Fibroblast of skin of right quadriceps (primary cell): ENCODE measurements at places on chromosomes 4 and X.
A peak's percentile ranks its signal among the peaks of the same experiment; 100 is the strongest.

- no peak for DNase-seq
Observed at GRCh38 chr4:152308951-152309350, 226.9 kb downstream of the FBXW7 start.

DNA sequence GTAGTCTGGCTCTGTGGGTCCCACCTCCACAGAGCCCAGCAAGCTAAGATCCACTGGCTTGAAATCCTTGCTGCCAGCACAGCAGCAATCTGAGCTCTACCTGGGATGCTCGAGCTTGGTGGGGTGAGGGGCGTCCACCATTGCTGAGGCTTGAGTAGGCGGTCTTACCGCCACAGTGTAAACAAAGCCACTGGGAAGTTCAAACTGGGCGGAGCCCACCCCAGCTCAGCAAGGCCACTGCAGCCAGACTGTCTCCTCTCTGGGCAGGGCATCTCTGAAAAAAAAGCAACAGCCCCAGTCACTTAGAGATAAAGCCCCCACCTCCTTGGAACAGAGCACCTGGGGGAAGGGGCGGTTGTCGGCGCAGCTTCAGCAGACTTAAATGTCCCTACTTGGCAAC, 243.2 kb upstream of the POF1B start:
- DNase-seq = no peak

GRCh38 chr4:38315286-38315685, 348.7 kb upstream of the KLF3 start:
- DNase-seq = peak; percentile 77

- peak; percentile 78 for DNase-seq
Observed at GRCh38 chr4:47071901-47072341, 40.6 kb downstream of the GABRB1 start.

- DNase-seq = no peak
Observed at GRCh38 chrX:9396930-9397329, 67.9 kb upstream of the TBL1X start.
